Activated CD4-positive, alpha-beta T cell treated with anti-CD3 and anti-CD28 coated beads for 24 hours (primary cell): ENCODE measurements at places on chromosomes 3 and 15.

GRCh38 chr3:9581742-9582141, 28.1 kb upstream of the LHFPL4 start:
- no peak for DNase-seq

DNA sequence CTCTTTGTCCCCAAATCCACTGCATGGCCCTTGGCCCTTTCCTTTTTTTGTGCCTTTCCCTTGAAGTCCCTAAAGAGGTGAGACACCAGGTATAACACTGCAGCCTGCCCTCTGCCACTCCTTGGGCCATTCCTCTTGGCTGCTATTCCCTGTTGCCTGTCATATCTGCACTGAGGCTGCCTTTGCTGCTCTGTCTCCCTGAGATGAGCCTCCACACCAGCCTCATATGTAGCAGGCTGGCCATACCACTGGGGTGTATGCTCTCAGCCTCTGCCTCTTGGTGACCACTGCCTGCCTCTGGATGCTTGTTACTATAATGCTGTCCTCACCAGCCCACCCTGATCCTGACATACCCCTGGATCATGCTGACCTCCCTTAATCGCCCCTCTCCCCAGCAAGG, 252.0 kb downstream of the CLSTN2 start:
- no peak for DNase-seq

- no peak for DNase-seq
Measured at GRCh38 chr3:53109190-53109589, 21.0 kb downstream of the RFT1 start.

DNA sequence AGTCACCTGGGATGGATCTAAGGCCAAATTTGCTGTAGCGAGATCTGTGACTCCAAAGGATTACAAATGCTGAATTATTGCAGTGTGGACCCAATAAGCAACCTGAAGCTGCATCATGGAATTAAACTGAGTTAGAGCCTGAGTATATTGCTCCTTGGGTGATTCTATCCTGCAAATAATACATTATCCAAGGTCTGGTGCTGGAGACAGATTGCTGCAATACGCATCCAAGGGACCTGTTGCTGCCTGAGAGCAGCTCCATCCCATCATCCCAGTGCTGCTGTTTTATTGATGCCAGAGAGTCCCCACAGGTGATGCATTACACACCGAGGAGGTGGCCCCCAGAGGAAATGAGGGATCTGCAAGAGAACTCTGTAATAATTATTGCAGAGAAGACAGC, 31.6 kb upstream of the PCSK6 start:
- no peak for DNase-seq

- no peak for DNase-seq
Measured at GRCh38 chr3:5545719-5546118, 358.2 kb downstream of the EDEM1 start.

GRCh38 chr15:30943654-30944335, 40.1 kb downstream of the FAN1 start:
- no peak for DNase-seq

- DNase-seq, result no peak
Measured at GRCh38 chr3:65356331-65357248, 668.8 kb upstream of the ADAMTS9 start.

- no peak for DNase-seq
Measured at GRCh38 chr3:178443634-178444033, 92.6 kb upstream of the KCNMB2 start.

GRCh38 chr3:98765721-98766120, 2.6 kb downstream of the ST3GAL6 start:
- no peak for DNase-seq

DNA sequence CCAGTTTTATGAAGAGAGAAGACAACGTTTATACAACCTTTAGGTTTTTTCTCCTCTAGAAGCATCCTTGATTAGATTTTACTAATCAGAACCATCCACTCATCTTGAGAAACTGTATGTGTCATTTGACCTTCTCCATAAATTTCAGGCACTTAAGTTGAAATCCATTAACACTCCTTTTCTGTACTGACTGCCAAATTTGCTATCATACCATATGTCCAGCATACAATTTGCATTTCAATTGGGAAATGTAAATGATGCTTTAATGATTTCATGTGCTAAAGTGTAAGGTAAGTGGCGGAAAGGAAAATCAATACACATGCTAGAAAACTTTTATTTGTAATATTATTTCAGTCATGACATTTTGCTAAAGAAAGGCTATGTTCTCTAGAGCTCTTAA, 731.6 kb downstream of the GBE1 start:
- DNase-seq, result no peak

DNA sequence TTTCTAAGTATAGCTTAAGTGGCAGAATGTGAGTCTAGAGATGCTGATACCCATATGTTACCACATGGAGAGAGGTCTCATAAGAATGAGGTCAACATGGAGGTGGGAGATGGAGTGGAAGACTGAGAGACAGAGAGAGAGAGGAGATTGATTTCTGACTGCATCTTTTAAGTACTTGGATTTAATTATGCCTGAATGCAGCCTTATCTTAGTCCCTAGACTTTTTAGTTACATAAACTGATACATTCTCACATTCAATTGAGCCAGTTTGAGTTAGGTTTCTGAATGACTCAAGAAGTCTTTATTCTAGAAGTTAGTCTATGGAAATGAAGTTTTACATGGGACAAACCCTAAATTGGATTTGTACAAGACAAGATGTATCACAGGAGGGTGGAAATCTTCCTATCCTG, 58.5 kb upstream of the TNFSF10 start:
- DNase-seq, result no peak

DNA sequence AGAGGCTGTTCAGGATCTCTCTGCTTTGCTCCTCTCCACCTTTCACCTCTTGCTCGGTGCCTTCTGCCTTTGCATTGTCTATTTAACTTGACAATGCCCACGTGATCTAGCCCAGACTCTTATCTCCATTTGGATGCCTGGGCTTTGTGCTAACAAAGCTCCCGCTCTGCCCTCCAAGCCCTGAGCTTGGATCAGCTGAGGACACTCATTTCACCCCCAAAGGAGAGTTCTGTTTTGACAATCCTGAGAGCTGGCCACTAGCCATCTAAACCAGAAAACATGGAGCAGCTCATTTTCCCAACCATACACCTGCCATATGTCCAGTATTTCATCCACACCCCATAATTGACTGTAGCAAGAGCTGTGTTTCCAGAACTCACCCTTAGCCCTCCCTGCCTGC, 12.8 kb downstream of the GPR176 start:
- DNase-seq, result no peak

GRCh38 chr15:74307827-74308811, 59.3 kb downstream of the CYP11A1 start:
- no peak for DNase-seq

DNA sequence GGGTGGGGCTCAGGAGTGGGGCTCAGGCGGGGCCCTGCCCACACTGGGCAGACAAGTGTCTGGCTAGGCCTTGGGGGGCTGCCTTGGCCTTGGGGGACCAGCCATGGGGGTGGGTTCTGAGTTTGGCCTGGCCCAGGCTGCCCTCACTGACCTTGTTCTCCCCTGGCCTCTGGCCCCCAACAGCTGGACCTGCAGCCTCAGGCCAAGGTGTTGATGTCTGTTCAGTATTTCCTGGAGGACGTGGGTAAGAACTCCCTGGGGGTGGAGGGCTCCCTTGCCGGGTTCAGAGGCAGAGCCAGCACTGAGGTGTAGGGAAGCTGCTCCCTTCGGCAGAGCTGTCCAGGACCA, 20.0 kb downstream of the PRKCD start:
- DNase-seq, result no peak

DNA sequence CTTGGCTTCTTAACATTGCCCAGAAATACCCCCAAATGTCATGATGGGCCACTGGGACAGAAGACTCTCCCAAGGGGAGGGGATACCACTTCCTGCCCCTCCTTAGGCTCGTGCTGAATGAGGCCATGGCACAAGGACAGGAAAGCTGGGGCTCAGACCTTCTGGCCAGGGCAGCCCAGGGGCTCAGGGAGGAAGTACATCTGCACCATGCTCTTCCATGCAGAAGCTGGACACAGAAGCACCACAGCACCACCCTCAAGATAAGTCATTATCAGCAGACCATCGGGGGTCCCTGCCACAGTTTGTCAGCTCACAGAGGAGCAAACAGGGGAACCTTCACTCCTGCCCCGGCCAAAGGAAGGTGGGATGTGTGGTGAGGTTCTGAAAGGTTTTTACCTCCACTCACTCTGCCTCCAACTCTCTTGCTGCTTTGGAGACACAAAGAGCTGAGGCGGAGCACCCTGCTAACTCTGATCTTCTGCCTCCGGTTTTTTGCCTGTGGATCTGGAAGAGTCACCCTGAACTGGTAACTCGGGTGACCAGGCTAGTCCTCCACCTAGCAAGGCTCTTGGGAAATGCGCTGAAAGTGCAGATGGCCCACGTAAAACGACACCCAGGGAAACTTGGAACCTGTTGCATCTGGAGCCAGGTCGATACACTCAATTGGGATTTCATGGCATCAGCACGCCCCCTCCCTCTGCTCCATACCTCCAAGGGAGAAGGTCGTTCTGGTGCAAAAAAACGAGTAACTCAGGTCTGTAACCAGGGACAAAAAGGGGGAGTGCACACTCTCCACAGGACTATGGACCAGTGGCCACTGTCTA, 8.3 kb downstream of the BMF start:
- no peak for DNase-seq

DNA sequence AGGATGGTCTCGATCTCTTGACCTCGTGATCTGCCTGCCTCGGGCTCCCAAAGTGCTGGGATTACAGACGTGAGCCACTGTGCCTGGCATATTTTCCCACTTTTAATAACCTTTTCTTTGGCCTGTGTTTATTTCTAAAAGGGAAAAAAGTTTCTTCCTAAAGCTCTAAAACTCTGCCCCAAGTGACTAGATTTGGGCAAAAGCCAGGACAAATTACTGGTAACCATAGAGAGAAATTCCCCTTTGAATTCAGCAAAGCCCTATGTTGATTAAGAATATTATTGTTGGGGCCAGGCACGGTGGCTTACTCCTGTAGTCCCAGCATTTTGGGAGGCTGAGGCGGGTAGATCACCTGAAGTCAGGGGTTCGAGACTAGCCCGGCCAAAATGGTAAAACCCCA, 11.5 kb upstream of the TRPM7 start:
- DNase-seq, result no peak

- DNase-seq, result no peak
Measured at GRCh38 chr15:83053151-83053550, 13.9 kb downstream of the BTBD1 start.

DNA sequence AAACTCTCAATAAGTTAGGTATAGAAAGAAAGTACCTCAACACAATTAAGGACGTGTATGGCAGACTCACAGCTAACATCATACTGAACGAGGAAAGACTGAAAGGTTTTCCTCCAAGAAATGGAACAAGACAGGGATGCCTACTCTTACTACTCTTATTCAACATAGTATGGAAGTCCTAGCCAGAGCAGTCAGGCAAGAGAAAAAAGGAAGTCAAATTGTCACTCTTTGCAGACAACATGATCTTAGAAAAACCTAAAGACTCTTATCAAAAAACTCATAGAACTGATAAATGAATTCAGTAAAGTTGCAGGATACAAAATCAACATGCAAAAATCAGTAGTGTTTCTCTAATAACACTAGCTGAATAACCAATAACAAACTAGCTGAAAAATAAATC, 96.0 kb downstream of the C3orf70 start:
- DNase-seq, result no peak

DNA sequence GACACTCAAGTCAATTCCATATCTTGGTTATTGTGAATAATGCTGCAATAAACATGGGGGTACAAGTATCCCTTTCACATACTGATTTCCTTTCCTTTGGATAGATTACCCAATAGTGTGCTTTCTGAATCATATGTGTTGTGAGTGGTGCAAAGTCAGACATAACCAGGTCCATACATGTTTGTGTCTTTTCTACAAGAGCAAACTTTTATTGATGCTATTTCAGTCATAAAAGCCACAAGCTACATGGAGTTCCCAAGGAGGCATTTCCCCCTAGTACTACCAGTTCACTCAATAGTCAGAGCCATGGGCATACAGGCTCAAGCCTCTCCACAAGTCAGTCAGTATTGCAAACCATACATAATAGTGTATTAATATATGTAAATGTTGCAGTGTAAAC, 10.1 kb downstream of the CEP63 start:
- no peak for DNase-seq

GRCh38 chr3:18134386-18135059, 290.6 kb downstream of the SATB1 start:
- no peak for DNase-seq

GRCh38 chr3:100796556-100796955, 87.3 kb downstream of the TFG start:
- no peak for DNase-seq

GRCh38 chr15:58308742-58309355, 122.9 kb upstream of the LIPC start:
- no peak for DNase-seq

GRCh38 chr15:65249641-65250040, 37.0 kb downstream of the PARP16 start:
- DNase-seq, result peak; percentile 53

DNA sequence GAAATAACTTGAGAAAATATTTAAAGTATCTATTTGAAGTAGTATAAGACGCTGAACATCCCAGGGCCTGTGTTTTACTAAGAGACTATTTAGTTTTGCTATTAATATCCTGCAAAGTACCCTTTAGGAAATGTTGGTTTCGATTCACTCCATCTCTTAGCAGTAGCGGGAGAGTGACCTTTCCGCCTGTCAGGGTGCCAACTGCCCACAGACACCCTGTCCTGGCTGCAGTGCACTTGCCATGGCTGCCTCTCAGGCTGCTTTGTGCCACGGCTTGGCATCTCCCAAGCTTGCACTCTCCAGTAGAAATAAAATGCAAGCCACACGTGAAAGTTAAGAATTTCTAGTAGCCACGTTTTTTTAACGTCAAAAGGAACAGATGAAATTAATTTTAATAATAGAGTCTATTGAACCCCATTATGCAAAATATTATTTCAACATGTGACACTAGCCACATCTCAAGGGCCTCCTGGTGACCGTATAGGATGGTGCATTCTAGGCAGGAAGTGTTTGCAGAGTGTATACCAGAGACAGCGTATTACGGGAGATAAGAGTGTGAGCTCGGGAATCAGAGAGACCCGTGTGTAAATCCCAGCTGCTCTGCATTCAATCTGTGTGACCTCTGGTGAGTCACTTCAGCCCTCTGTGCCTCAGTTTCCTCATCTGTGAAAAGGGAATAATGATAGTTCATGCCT, 19.8 kb downstream of the ADAMTS9 start:
- DNase-seq, result no peak

- DNase-seq, result no peak
Measured at GRCh38 chr3:59731943-59732342, 682.1 kb upstream of the CFAP20DC start.

DNA sequence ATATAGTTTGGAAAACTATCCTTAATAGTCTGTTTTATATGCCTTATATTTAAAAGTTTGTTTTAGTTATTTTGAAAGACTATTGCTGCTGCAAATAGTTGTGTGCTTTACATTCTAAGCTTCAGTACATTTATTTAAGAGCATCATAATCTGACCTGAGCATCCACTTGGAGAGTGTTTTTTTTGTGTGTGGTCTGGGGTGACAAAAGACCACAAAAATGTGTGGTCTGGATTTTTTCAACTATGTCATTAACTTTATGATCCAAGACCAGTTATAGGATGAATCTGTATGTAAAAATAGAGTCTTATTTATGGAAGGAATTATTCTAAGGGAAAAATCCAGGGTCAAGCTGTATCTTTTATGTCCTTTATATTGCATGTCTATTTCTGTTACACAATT, 77.4 kb downstream of the SLTM start:
- DNase-seq, result no peak
